ENCODE measurements at places on chromosomes 12 and 14. TPM values are rescaled to one million over a fixed set of nuclear protein-coding genes. Genes with fewer than 3 reads are reported as not detected.

NANOG gene
- polyA plus RNA-seq = not detected

DNA sequence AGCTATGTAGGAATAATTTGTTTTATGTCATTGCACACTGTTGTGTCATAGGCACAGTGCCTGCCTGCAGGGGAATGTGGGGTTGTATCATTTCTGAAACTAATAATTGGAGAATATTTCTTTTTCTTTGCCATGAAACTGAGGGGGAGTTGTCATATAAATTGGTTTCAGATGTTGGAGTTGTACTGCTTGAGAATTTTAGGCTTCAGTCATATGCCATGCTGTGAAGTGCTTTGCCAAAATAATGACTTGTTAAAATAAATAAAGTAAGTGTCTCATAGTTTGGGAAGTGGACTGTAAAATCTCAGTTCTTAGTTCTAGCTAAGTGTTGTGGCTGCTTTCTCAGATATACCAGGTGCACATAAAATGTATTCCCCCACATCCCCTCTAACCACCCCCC lies 116.8 kb downstream of the DAAM1 start:
- DNase-seq = no peak

DNA sequence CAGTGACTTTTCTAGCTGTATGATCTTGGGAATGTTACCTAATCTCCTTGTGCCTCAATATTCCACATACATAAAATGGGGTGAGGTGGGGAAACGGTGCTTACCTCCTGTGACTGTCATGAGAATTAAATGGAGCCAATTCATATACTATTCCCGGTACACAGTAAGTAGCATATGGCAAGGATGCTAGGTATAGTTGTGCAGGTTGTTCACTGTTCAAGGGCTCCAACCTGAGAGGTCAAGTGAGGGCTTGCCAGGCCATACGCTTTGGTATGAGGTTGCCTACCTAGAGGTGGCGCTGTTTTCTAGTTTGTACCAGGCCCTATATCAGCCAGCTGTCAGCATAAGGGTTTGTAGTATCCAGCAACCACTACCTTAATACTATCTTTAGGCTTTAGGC lies 3.6 kb upstream of the BATF start:
- DNase-seq = no peak

GRCh38 chr12:19834592-19834991 lies 395.3 kb downstream of the AEBP2 start:
- DNase-seq = no peak

MYH7 gene
- polyA plus RNA-seq = not detected

DNA sequence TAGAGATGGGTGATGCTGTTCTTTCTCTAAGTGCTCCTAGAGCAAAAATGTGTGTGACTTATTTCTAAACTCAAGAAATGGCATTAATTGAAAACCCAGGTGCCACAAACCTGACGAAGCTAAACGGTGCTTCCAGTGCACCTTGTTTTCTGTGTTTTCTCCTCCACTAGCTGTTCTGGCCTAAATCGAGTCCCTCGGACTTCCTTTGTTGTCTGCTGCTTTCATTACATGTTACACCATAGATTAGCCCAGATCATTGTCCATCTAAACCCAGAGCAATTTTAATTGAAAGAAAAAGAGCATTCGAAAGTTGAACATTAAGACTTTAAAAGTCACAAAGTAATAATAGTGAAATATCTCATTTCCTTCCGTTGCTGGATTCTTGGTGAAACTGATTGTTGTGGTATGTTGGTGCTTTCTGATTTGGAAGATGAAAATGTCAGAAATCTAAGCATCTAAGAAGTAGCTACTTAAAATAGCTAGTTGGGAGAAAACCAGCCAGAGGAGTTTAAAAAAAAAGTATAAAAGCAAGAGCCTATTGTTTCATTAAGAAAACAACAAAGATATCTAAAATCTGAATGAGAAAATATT lies 219.6 kb upstream of the G2E3 start:
- DNase-seq = no peak

Measured in keratinocyte (primary cell).